Caki2 (cell line): ENCODE measurements at places on chromosomes 1 and 21. TPM values are rescaled to one million over a fixed set of nuclear protein-coding genes. Genes with fewer than 3 reads are reported as not detected.

Gene FAM167B
- total RNA-seq: not detected in 2 replicates

Gene FAAH
- 10.9 and 22.5 TPM in 2 replicates for total RNA-seq

DNA sequence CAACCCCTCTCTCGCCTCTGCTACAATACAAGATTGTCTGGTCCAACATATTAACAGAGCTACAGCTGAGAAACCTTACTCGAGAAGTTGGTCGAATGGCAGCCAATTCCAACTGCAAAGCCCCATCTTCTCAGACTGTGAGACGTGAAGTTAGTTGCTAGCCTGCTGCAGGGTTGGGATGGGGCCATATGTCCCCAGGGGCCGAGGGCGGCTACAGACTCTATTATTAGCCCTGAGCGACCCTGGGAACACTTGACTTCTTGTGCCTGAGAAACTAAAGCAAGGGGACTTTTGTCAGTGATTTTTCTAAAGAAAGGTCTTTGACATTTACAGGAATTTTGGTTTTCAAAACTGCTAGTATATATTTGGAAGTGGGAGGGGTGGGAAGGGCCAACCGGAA, 13.7 kb downstream of the NCF2 start:
- no peak for DNase-seq

GRCh38 chr1:91653183-91653582, 152.5 kb downstream of the CDC7 start:
- DNase-seq: no peak

GRCh38 chr1:201889090-201889968, 631 bp downstream of the SHISA4 start:
- DNase-seq: no peak

DNA sequence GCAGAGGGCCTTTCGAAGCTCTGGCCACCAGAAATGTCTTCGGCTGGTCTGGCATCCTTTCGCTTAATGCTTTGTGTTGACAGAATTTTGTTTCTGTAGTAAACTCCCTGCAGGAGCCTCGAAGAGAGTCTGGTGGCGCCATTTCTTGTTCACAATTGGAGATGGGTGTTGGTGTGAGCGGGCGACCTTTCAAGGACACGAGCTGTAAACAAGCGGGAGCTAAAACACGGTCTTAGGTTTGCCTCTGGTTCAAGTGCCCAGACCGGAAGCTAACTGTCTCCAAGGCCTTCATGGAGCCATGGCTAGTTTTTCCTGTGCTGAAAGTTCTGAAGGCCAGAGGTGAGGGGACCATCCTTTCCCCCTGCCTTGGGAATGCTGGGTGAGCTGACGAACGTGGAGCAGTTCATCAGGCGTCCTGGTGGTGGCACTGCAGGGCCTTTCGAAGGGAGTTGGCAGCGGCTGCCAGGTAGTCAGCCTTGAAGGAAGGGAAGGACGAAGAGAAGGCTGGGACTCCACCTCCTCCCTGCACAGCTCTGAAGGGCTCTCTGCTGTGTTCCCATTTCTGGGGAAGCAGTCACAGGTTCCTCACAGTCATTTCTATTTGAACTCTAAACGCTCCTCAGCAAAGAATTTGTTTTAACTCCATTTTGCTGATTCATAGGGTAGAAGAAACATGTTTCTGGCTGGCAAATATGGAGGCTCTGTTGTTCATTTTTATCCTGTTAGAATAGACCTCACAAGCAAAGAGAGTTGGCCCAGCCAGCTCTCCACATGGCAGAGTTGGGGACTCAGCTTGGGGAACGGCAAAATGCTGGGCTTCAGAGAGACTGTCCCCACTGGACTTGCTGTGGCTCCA, 35.2 kb downstream of the URB2 start:
- DNase-seq: peak; percentile 57

GRCh38 chr1:172266528-172267174, 153.8 kb upstream of the C1orf105 start:
- no peak for DNase-seq

DNA sequence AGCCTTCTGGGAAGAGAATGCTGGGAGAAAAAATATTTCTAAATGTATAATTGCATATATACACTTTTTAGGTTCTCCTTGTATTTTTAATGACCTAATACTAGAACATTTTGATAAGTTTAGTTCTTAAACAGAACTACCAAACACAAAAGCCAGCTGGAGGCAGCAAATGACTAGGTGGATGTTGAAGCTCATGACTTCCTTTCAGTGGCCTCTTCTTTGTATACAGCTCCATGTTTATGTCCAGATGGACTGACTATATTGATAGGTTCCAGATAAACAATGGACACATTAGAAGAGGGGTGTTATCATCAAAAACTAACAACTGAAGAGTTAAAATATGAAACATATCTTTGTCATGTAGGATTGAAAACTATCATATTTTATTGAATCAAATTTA, 52.5 kb downstream of the LRRC8D start:
- no peak for DNase-seq

DNA sequence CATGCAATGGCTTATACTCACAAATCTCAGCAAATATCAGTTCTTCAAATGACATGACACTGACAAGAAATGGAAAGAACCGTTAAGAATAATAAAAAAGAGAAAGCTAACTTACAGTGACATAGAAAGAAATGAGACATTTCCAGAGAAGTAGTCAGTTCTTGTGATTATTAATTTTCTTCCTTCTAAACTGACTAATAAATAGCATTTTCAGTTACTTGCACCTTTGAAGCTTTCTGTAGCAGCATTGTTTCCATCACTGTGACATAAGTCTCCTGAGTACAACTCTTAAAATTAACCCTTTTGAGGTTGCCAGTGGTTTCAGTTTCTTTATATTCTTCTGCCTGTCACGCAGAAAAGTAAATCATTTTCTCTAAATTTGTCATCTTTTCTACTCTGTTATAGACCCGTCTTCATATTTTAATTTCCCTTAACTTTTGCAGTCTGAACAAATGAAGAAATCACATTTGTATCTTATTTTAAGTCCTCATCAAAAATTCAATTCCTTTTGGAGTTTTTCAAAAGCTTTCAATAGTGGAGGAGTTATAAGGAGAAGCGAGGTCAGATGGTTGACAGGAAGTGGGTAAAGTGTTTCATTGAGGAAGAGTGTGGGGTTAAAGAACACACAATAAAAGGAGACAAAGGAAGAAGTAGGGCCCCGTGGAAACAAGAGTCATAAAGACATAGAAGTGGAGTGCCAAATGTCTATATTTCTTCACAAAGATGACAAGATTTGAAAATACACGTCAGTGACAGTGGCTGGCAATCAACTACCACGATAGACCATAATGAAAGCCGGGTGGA, 57.9 kb upstream of the S1PR1 start:
- no peak for DNase-seq

DNA sequence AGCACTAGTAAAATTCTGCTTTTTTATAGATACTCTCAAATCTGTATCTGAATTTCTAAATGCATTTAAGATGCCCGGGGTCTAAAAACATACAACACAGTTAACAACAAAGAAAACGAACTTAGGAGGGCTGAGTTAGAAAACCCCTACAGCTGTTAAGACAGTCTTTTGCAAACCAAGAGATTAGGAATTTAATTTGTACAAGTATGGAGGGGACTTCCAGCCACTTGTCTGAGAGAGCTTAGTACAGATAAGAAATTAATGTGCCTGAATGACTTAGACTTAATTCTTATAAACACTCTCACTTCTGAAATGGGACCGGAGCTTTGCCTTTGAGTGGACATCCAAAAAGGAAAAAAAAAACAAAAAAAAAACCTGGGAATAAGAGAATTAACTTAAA, 61.6 kb downstream of the SMYD3 start:
- DNase-seq: no peak

Gene PDPN
- total RNA-seq: not detected in 2 replicates

- no peak for DNase-seq
Measured at GRCh38 chr1:40422630-40423263, 27.5 kb upstream of the ZFP69B start.

DNA sequence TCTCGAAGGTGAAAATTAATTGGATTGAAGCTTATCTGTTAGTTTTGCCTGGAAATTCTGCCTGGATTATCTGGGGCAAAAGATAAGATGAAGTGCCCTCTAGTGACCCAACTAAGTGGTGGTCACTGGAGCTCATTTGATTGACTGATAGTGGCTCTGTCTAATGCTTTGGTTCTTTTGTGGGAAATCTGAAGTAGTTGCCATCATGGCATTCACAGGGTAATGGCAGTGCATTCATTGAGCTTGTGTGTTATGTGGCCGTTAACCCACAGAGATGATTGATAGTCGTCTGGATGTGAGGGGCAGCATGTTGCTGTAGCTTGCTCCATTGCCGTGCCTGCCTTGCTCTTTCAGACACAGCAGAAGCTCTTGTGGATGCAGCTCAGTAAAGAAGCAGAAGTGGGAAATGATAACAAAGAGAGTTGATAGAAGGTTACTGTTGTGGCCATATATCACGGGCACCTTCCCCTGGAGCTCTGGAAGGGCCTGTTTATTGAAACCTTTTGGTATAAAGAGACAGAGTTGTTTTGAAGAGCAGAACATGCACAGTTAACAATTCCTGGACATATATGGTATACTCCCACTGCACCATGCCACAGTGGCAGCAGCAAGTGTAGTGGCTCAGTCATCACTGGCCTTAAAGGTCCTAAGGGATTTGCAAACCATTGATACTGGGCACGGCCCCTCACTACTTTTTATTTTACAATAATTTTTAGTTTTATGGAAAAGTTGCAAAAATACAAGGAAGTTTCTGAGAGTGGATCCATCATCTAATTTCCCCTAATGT, 42.0 kb downstream of the CXADR start:
- peak; percentile 35 for DNase-seq

DNA sequence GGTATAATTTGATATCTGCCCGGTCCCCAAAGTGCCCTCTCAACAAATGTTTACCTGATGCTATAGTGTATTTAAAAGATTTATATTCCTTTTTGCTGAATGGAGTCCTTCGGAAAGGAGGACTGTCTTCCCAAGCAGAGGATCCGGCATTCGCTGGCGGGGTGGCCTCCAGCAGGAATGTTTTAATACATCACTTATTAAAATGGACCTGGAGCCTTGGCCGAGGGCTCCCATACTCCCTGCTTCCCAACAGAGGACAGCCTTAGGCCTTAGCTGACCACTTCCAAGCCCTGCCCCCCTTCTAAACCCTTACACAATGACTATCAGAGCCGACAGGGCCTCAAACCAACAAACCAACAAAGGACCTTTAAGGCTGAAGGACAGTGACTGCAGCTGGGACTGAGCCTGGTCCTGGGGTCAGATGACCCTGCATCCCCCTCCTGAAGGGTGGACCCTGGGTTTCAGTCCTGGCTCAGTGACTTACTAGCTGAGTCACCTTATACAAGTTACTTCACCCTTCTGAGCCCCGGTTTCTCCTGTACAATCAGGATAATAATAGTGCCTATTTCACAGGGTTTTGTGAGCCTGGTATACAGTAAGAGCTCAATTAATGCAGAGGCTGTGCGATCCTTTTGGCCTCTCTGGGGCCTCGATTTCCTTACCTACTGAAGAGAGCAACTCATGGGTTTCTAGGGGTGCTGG, 5.6 kb downstream of the CAMK2N1 start:
- peak; percentile 87 for DNase-seq

- no peak for DNase-seq
Measured at GRCh38 chr21:25375675-25376074, 231.6 kb downstream of the MRPL39 start.
